ENCODE measurements at places on chromosomes 16 and 17. TPM values are rescaled to one million over a fixed set of nuclear protein-coding genes. Genes with fewer than 3 reads are reported as not detected.

DNA sequence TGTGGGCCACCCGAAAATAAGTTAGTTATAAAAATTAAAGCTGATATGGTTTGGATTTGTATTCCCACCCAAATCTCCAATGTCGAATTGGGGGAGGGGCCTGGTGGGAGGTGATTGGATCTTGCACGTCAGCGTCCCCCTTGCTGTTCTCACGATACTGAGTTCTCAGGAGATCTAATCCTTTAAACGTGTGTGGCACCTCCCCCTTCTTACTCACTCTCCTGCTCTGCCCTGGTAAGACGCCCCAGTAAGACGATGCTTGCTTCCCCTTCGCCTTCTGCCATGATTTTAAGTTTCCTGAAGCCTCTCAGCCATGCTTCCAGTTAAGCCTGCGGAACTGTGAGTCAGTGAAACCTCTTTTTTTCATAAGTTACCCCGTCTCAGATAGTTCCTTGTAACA is 35.4 kb downstream of the SYCE1L start:
- no peak for DNase-seq

GRCh38 chr17:74606050-74606449 is 14.0 kb upstream of the CD300LD start:
- no peak for DNase-seq

CD300E gene
- 6.5 TPM for total RNA-seq

DNA sequence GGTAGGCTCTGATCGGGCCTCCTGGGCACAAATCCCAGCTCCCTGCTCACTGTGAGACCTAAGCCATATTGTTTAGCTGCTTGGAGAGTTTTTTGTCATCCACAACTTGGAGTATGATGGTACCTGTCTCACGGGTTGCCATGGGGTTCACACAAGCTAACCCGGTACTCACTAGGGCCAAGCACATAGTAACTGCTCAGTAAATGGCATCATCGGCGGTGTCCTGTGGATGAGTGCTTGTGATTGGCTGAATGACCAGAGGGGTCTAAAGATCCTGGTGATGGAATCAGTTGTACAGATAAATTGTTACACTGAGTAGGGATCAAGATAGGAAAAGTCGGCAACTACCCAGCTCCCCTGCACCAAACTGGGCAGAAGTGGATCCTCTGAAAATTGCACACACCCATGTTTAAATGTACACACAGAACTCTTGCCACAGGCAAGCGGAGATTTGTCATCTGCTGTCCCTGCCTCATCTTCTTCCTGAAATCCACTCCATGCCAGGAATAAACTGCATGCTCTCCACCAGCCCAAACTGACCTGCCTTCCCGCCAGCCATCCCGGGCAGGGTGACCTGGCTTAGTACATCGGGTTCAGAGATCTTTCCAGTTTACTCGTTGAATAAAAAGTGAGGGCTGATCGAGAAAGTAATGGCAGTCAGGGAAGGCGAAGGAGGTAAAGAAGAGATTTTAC is 6.5 kb downstream of the MAPT start:
- no peak for DNase-seq

DNA sequence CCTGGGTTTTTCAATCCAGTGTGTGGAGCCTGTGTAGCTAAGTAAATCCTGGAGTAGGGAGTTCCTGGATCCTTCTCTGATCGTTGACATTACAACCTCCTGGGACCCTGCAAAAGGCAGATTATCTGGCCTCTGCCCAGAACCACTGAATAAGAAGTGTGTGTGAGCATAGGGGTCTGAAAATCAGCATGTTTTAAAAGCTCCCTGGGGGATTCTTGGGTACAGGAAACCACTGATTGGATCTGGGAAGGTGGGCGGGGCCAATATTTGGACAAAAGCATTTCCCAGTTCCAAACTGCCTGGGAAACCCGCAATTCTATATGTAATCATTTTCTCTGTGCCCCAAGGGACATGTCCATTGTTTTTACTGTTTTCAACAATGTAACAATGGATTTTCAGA is 27.2 kb upstream of the BEAN1 start:
- no peak for DNase-seq

DNA sequence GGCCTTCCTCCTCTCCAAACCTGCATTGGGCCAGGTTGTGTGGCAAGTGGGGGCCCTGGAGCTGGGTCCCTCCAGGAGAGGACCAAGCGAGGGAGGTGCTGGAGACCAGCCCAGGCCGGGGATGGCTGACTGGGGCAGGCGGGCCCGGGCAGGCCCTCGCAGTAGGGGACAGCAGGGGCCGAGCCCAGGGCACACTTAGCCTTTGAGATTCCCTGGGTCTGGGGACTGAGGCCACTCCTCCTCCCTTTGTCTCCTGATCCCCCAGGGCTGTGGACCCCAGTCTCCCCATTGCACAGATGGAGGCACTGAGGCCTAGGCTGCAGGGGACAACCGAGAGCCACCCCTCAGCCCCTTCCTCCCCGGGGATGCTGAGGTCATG is 5.2 kb downstream of the FOXJ1 start:
- DNase-seq, result no peak

LPO gene
- total RNA-seq, result not detected

GRCh38 chr16:67294938-67295361 is 15.6 kb downstream of the PLEKHG4 start:
- DNase-seq, result no peak

ABCA9 gene
- 11.1 TPM for total RNA-seq

PRAC1 gene
- total RNA-seq, result not detected

DNA sequence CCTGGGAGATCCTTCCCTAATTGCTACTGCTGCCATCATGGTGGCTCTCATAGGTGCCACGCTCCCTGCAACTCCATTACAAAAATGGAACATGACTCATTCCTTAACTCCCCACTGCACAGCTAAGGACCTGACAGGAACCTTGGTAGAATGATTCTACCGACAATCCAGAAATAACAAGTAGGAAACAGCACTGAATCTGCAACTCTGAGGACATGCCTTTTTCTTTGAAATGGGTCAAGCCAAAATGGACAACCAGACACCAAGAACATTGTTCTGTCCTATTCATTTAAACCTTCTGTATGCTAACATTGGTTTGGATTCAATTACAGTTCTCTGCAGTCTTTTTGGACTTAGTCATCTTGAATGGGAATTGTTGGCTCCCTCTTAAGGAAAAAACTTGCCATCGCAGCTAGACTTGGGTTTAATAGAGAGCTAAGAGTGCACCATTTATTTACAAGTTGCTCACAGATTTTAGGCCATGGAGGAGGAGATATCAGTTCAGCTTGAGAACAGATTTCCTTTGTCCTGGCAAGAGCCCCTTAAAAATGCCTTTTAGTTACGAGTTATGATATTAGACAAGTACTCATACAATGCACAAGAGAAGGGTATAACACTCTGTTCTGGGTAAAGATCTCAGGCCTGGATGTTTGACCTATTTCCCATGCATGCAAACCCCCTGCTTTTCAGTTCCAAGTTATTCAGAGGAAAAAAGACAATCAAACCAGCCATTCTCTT is 20.9 kb upstream of the NSRP1 start:
- no peak for DNase-seq

NOB1 gene
- total RNA-seq, result 32.0 TPM

- DNase-seq, result no peak
Observed at GRCh38 chr16:58027916-58028455, 2.4 kb downstream of the MMP15 start.

DNA sequence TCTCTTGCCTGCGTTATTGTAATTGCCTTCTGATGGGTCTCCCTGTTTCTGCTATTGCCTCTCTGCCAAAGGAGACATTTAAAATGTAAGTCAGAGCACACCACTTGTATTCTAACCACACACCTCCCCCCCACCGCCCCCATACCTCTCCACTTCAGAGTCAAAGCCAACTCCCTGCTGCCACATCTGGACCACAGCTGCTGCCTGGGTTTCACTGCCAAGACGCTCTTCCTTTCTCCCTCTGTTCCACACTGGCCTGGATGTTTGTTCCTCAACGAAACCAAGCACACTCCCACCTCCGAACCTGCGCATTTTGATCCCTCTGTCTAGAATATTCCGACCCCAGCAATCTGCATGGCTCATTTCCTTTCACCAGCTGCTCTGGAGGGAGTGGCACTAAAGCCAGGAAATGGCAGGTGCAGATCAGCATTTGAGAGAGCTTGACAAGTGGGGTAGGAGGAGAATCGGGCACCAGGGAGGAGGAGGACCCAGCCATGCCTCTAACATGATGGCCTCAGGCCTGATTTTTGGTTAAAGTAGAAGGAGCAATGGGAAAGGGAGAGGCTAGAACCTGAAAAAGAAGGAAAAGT is 92.4 kb upstream of the HS3ST2 start:
- no peak for DNase-seq

NPIPB6 gene
- total RNA-seq, result 3.2 TPM

DNA sequence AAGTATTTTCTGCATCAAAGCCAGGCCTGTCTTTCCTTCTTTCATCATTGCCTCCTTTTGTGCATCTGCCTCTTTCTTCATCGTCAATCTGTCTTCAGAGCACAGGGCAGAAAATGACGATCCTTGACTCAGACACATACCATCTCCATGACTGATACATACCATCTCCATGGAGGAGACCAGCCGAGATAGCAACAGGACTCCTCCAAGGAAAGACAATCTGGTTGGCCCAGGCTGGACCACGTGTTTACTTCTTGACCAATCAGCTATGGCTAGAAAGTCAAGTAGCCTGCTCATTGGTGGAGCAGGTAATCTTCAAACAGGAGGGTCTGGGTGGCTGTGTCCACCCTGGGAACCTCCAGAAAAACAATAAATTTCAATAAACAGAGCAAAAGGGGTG is 164.6 kb downstream of the CPPED1 start:
- no peak for DNase-seq

DNA sequence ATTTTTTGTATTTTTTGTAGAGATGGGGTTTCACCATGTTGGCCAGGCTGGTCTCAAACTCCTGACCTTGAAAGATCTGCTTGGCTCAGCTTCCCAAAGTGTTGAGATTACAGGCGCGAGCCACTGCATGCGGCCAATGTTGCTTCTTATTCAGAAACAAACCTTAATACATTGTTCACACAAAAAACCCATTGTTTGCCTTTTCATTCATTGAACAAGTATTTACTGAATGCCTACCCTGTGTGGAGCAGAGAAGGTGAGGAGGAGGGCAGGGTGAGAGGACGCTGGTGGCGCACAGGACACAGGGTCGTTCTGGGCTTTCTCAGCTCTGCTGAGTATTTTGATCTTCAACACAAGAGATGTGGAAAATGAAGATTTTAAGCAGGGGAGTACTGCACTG is 8.0 kb upstream of the KRT23 start:
- no peak for DNase-seq

All from upper lobe of right lung (tissue), 1 donor.